Jurkat, Clone E6-1 (cell line): ENCODE measurements at places on chromosomes 6 and 20.

GRCh38 chr6:125046107-125046925, 84.1 kb downstream of the RNF217 start:
- no peak for DNase-seq

GRCh38 chr20:45049904-45050471, 50.9 kb downstream of the KCNS1 start:
- peak; percentile 37 for DNase-seq

DNA sequence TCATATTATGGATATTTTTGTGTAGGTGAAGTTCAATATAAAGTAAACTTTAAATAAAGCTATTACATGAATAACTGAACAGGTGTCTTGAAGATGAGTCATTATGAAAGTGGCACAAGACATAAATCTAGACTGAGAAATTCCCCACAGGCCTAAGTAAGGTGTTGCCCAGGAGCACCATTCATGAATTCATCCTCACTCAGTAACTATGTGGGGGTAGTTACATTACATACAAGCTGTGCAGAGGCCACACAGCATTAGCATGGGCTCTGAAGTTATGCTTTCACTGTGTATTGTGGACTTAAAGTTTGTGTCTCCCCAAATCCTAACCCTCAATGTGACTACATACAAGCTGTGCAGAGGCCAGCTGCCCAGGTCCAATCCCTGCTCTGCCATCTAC, 65.9 kb downstream of the BCAS1 start:
- no peak for DNase-seq

DNA sequence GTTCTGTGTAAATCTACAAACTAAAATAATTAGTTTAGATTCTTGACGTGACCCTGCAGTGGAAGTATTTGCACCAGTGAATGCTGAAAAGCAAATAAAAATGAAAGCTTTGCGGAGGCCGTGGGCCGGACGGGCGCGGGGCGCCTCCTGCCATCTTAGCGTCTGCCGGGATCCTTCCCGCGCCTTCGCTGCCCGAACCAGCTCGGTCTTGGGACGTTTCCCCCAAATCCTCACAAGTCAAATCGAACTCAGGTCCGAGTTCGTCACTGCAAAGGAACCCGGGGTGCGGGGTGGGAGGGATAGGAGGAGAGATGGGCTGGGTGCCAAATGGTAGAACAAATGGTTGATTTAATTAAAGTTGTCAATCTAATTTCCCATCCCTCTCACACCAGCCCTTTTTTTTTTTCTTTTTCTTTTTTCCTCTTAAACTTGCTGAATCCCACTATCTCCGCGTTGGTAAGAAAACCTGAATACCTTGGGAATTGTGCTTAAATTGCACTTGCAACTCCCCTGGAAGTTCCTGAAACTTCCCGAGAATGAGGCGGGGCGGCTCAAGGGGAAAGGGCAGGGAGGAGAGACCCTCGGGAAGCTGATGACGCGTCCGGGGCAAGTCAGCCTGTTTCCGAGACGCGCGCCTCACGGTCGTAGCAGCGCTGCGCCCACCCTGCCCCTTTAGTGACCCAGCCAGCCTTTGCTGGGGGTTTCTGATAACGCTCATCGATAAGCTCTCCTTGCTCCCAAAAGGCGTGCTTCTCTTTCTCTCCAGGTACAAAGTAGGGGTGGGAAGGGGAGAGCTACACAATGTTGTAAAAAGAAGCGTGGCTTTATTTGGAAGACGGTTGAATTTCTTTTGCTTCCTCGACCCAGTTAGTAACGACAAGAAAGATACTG, 1.8 kb downstream of the GJA1 start:
- DNase-seq, result no peak

GRCh38 chr20:34302312-34302722, 838 bp downstream of the AHCY start:
- no peak for DNase-seq

- DNase-seq, result no peak
Measured at GRCh38 chr6:46510651-46511050, 19.4 kb upstream of the RCAN2 start.

- no peak for DNase-seq
Measured at GRCh38 chr20:1417273-1417672, 24.4 kb upstream of the FKBP1A start.

GRCh38 chr6:138682704-138683527, 90.7 kb upstream of the CCDC28A start:
- DNase-seq, result no peak

GRCh38 chr6:92962846-92963245, 456.5 kb downstream of the EPHA7 start:
- DNase-seq, result no peak

DNA sequence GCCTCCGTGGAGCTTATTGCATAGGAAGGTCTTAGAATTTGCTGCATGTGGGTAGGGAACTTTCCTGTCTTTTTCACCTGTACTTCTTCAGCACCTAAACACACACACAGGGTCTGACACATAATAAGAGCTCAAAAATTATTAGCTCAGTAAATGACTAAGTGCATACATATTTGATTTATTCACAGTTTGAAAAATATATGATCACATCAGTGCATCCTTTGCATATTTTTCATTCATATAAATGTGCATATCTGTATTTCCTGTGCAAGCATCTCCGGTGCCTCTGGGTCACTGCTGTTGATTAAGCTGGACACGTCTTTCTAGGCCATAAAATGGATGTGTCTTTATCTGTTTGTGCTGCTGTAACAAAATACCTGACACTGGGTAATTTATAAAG, 234.7 kb downstream of the UST start:
- no peak for DNase-seq
